ENCODE measurements at places on chromosomes 1 and 21. TPM values are rescaled to one million over a fixed set of nuclear protein-coding genes. Genes with fewer than 3 reads are reported as not detected.
A peak's percentile ranks its signal among the peaks of the same experiment; 100 is the strongest.

HSD3B1 gene
- not detected for total RNA-seq

GRCh38 chr1:211735208-211736170 is 60.1 kb upstream of the NEK2 start:
- peak; percentile 24 for DNase-seq

- no peak for DNase-seq
Measured at GRCh38 chr21:45615145-45615711, 28.3 kb upstream of the PCBP3 start.

DNA sequence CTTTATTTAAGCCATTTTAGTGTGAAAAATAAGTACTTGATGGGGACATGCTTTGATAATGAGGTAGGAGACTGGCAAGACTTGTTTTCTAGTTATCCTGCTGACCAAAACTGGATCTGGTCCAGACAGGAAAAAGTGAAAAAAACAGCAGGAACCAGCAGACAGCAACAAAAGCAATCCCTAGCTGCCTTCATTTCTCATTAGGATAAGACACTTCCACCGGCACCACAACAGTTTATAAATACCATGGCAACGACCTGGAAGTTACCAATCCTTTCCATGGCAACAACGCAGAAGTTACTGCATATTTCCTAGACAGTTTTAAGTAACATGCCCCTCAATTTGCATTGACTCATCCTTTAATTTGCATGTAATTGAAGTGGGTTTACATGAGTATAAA is 993.8 kb upstream of the NCAM2 start:
- DNase-seq = no peak

DNA sequence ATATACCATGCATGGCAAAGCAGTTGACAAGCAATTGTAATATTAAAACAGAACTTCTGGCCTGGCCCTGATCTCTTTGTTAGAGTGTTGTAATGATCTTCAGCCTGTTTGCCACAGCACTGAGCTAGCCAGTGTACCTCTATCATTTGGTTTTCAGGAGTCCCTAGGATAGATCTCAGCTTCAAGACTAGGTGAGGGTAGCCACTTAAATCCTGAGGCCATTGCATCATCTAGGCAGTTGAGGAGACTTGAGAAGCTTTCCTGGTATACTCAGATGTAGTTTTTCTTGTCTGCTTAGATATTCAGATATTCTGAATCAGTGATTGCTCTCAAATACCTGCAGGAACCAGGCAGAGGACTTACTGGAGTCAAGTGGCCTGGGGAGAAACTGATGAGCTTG is 14.7 kb downstream of the S1PR1 start:
- DNase-seq = no peak

GRCh38 chr1:76095802-76096201 is 21.3 kb downstream of the ST6GALNAC3 start:
- DNase-seq = no peak

DNA sequence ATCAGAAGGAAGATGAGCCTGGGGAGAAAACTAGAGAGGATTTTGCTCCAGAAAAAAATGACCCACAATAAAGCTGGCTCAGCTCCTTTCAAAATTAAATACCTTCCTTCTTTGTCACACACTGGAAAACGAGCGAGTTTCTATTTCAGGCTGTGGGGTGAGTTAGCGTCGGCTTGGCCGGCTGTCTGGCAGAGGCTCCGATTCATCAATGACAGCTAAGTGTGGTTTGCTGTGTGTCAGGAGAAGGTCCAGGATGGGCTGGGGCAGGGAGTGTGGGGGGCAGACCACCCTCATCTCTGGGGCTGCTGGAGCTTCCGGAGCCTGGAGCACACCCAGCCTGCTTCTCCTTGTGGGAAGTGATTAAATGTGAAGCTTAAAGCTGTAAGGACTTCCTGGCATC is 120.2 kb downstream of the ETS2 start:
- DNase-seq = peak; percentile 63
